Smooth muscle cell of the brain vasculature (primary cell): ENCODE measurements at places on chromosomes 4 and X.

DNA sequence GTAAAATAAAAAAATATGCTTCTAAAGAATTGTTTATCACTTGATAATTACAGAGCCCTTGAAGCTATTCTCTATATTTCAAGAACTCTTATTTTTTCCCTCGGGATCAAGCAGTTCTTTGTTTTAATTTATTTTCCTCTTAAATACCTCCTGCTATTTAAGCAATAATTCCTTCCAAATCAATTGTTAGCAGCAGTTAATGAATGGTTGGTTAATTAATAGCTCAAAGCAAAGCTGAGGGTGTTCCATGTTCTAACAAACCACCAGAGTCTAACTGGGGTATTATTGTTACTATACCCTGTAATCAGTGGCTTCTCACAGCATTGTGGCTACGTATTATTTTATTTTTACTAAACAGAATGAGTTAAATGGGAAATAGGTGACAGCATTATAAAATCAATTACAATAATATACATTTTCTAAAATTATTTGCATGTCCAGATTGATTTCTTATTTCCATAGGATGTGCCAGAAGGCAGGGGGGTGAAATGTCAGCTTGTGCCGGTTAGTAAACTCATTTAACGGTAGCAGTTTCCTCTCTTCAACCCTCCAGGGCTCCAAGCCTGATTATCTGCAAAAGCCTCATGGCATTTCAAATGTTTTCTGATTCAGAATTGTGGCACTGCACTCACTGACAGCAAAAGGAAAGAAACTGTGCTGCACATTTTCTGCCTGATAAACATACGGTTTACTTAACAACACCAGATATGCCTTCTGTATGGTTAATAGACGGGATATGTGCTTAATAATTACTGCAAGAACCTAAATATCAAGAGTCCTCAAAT lies 286.9 kb upstream of the EMCN start:
- no peak for DNase-seq

- no peak for DNase-seq
These were observed 868 bp upstream of the GNL3L start for GRCh38 chrX:54529151-54529550.

GRCh38 chrX:109696146-109696740 lies 36.8 kb downstream of the ACSL4 start:
- DNase-seq, result no peak

- no peak for DNase-seq
These were observed 62.7 kb downstream of the SLC9A6 start for GRCh38 chrX:136047969-136048368.

DNA sequence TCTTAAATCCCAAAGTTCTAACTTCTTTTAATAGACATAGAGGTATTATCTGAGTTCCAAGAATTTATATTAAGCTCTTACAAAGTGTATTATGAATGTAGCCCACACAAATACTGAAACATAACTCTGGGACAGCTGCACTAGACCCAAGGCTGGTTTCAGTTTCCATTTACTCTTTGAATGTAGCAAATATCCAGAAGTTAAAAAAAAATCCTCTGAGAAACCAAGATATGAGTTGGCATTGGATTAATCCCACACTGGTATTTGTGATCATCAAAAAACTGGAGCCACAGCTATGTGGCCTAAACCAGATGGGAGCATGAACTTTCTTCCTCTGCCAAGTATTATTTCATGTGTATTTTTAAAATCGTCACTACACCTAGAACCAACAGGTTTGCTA lies 23.6 kb upstream of the SMPX start:
- no peak for DNase-seq

GRCh38 chr4:109574443-109574850 lies 14.4 kb downstream of the MCUB start:
- DNase-seq, result no peak

- no peak for DNase-seq
These were observed 70.3 kb downstream of the RAB28 start for GRCh38 chr4:13413729-13414437.

DNA sequence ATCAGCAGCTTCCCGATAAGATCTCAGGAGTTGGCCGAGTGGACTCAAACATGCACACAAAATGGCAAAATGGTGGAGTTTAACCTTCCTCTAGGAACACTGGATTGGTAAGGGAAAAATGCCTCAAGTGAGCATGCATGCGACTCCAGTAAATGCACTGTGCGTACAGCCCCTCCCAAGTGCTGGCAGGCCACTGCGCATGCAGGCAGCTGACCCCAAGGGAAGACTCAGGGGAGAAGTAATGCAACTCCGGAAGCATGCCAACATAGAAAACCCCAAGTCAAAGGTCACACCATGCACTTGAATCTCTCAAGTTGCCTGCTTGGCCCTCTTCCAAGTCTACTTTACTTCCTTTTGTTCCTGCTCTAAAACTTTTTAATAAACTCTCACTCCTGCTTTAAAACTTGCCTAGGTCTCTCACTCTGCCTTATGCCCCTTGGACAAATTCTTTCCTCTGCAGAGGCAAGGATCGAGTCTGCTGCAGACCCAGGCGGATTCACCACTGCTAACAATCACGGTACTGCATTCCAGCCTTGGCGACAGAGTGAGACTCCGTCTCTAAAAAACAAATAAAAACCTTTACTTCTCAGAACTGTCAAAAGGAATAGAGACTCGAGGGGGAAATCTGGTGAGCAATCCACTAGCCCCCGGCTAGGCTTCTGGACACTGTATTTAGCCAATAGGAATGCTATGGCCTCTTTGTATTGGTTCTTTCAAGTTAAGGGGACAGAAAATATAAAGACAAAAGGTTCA lies 33.5 kb downstream of the NYX start:
- DNase-seq, result no peak

GRCh38 chrX:8864161-8864560 lies 63.0 kb upstream of the FAM9A start:
- DNase-seq, result no peak

GRCh38 chr4:159101988-159102621 lies 774 bp upstream of the RAPGEF2 start:
- no peak for DNase-seq

GRCh38 chrX:82765811-82766210 lies 742.3 kb upstream of the POU3F4 start:
- DNase-seq, result peak; percentile 33

DNA sequence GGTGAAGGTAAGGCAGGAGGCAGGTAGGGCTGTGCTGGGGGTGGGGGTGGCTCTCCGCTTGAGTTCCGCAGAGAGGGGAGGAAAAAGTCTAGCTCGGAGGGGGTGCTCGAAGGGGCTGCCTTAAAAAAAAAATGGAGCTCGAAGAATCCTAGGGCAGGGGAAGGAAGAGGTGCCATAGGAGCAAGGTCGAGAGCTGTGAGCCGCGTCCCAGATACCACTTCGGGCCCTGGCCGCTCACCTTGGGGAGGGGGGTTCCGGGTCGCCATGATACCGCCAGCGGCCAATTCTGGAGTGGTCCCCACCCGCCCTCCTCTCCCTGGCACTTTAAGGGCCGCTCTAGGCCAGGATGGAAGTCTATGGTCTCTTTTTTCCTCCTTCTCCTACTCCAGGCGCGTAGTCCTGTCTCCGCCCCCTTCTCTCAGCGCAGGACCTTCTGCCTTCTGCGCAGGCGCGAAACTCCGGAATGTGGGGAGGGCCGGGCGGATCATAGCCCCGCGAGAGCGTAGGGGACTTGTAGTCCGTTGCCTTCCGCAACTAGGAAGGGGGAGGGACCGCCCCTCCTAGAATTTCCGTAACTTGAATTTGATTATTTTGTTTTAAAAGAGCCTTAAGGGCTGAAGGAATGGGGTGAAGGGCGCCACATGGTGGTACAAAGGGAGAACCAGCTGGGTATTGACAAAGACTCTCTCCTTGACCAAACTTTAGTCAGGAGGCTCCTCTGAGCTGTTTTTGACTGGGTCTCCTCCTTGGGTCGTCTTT lies at the start of gene FUNDC1:
Gene FUNDC1 (minus strand): TSS at position 293 of the 759 bp plus-strand sequence. CDS start 27 bp downstream, at position 266.
- peak; percentile 88 for DNase-seq
